ENCODE measurements at places on chromosomes 4 and X.

GRCh38 chr4:64384237-64385203, 24.7 kb downstream of the TECRL start:
- no peak for DNase-seq

DNA sequence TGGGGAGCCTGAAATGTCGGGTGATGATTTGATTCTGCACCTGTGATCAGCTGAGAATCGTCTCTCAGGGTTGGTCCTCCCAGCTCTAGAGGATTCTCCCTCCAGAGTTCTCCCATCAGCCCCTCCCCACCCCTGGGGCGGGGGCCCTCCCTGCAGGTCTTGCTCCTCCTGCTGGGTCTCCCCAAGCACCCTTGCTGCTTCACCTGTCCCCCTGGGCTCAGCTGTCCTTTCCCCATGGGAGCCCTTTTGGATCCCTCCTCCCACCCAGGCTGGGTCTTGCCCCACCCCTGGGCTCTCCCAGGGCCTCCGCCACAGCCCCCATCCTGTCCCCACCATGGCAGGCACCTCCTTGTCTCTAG, 22.2 kb downstream of the PSAPL1 start:
- peak; percentile 7 for DNase-seq

DNA sequence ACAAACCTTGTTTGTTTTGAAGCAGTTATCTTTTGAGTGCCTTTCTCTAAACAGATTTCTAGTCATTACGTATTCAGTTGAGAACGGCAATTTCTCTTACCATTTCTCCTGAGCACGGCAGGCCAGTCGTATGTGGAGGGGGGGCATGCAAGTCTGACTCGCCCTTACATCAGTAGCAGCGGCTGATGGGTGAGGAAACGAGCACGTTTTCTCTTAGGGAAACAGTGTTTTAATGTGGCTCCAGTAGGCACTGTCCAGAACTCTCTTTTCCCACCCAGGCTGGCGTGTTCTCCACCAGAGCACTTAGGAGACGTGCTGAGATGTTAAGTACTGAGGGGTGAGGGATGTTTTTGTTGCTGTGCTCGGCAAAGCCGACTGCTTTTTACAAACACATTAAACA, 240.5 kb downstream of the STIM2 start:
- DNase-seq: no peak

- no peak for DNase-seq
These were observed 2.9 kb downstream of the CCSER1 start for GRCh38 chr4:90130076-90130475.

DNA sequence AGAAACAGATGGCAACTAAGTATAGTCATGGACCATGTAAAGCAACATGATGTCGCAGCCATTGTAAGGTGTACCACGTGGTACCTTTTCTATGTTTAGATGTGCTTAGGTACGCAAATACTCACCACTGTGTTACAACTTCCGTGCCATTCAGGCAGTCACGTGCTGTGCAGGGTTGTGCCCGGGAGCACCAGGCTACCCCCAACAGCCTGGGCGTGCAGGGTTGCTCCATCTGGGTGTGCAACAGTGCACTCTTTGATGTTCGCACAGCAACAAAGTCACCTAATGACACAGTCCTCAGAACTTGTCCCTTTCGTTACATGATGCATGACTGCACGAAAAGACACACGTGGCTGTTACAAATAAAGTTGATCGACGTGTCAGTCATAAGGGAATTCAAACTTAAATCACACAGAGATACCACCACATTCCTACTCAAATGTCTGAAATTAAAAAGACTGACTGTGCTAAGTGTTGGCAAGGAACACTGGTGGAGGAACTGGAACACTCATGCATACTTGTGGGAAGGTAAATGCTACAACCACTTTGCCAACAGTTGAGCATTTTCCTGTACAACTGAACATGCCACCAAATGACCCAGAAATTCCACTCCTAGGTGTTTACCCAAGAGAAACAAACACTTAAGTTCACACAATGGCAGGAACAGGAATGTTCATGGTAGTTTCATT, 24.3 kb downstream of the CPLX1 start:
- DNase-seq: no peak

DNA sequence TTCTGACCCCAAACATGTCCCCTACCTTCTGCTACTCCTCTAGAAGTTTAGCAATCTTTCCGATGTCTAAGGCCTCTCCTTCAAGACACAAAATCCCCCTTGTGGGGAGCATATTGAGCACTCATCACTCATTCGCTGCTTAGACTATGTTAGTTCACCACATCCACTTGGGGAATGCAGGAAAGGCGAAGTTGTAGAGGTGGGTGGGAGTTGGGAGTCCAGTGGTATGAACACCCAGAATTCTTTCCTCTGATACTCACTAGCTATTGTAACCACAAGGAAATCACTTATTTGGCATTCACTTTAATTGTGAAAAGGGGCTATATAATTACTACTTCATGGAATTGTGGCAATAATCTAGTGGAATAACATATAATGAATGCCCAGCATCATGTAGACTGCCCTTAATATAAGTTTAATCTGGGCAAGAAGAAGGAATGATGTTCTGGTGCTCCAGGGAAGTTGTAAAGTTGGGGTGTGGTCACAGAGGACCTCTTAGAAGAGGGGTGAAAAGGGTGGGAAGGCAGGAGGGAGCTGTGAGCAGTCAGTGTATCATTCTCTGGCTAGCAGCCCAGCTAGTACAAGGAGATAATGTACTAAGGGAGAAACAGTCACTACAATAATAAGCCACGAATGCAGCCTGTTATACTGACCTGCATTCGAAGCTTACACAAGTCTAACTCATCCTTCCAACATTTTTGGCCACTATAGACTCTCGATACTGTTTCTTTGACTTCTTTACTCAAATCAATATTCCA, 468.2 kb upstream of the DIPK2B start:
- no peak for DNase-seq

GRCh38 chrX:144916785-144917184, 330.5 kb upstream of the SPANXN1 start:
- DNase-seq: no peak

DNA sequence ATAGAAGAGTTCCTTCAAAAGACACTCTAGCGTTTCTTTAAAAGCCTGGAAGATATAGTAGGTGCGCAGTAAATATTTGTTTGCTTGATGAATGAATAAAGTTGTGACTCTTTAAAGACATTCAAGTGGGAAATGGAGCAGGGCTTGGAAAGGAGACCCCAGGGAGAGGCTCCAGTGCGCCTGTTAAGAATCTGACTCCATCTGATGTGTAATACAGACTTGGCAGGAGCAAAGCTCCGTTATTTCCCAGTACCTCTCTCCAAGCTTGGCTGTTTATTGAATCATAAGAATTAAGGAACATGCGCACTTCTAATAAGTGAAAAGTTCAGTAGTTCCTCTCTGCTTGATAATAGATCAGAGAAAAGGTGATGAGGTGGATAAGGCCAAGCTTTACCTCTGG, 18.8 kb upstream of the KLHL8 start:
- DNase-seq: no peak

DNA sequence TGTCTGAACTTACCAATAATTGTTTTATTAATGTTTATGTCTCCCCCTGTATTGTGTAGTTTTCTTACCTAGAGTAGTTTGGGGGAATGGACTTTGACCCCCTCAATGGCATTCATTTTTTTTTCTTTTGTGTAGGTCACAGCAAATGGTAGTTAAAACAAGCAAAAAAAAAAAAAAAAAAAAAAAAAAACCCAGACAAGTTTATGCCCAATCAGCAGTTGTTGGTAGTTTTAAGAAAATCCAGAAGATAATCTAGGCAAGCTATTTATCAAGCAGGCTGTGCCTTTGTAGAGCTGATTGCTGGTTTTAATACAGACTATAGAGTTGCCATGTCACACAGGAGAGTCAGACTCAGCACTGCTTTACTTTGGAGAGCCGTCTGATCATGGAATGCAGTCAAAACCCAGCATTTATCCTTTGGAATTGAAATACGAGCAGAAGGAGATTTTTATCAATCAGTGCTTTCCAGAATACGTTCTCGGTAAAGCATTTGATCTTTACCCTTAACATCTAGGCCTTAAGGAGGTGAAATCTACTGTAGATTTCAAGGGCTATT, 16.6 kb downstream of the DCUN1D4 start:
- DNase-seq: no peak

DNA sequence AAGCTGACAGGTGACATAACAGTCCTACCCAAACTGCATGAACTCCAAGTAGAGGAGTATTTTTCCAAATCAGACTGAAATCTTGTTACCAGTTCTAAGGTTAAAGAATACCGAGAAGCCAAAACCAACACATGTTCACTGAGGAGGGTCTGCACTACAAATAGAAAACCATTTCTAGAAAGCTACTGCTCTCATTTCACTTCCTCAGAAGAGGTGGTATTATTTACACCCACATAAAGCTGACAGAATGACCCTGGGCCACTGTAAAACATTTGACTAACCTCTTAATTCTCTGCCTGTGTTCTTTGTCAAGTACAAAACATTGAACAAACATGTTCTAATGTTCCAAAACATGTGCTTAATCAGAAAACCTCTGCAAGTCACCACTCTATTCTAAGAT, 95.8 kb downstream of the IQCM start:
- DNase-seq: no peak

DNA sequence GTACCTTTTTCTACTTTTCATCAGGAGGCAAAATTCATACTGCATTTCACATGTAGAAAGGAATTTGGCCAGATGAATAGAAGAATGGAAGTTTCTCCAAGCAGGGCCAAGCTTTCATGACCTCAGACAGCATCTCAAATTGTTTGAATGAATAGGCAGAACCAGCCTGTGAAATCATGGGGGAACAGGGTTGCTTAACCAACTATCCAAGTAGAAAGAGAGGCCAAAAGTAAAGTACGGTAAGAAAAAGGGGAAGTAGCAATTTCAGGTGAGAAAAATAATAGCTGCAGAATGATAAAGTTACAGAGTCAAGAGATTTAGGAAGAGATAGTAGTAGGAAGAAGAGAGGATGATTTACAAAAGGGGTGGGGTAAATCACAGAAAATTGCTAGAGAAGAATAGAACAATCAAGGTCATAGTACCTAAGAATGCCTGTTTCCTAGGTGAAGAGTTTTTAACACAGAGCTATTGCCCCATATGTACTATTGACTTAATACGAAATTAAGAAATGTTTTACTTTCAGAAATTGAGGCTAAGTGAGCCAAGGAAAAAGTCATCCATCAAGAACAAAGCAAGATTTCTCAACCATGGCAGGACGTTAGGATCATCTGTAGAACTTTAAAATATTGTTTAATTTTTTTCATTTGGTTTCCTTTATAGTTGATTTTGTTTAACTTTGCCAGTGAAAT, 177.1 kb upstream of the TET2 start:
- no peak for DNase-seq

DNA sequence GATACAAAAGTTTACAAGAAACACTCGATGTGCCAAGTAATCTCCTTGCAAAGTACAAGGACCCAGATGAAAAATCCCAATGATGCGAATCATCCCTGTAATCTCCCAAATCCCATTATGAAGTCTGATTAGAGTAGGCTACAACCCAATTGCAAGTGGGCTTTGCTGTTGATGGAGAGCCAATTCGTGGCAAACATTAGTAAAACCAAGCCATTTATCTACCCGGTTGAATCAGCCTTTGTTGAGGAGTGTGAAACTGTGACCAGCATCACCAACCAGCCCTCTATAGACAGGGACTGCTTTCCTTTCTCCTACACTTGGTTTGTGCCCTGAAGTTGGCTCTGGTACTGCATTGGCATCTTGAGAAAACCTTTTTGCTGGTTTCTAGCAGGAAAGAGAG, 1.2 kb upstream of the PRPS2 start:
- DNase-seq: no peak

GRCh38 chr4:143232277-143232676, 47.6 kb downstream of the USP38 start:
- no peak for DNase-seq

- no peak for DNase-seq
These were observed 60.0 kb downstream of the HTRA3 start for GRCh38 chr4:8329560-8329858.

DNA sequence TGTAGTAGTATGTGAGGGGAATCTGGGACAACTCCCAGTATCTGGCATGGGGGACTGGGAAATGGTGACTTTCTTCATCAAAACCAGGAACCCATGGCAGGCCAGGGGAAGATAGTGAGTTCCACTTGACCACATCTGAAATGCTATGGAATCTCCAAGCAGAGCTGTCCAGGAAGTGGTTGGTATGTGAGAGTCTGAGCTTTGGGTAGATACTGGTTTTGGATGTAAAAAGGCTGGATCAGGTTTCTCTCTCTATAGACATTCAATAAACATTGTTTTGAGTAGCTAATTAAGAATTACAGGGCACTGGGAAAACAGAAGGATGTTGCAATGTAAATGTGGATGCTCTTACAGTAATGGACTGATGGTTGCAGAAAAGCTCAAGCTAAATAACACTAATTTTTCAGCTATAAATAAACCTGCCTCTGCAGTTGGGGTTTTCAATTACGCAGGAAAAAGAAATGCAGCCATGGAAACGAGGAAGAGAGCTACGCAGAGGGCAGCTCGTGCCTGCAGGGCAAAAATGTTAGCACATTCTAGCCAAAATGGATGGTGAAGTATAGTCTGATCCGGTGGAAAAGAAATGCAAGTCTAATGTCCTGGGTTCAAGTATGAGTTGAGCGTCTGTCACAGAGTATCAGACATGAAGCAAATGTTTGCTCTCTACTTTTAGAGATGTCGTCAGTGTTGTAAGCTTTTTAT, 13.4 kb upstream of the CHRNA9 start:
- no peak for DNase-seq

DNA sequence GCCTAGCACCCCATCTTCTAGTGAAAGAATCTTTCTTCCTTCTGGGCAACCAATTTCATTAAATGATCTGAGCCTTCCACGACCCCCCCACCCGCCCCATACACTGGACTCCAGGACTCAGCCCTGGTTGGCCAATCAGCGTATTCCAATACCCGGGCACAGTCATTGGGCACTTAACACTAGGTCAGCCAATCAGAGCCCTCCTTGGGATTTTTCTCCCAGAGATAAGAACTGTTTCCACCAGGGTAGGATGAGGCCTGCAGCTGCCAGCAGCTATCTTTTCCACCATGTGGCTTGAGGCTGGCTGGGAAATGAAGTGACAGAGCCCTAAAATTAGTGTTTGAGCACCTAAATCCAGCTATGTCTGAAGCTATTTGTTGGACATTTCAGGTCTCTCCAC, 418.8 kb downstream of the BCOR start:
- DNase-seq: no peak

DNA sequence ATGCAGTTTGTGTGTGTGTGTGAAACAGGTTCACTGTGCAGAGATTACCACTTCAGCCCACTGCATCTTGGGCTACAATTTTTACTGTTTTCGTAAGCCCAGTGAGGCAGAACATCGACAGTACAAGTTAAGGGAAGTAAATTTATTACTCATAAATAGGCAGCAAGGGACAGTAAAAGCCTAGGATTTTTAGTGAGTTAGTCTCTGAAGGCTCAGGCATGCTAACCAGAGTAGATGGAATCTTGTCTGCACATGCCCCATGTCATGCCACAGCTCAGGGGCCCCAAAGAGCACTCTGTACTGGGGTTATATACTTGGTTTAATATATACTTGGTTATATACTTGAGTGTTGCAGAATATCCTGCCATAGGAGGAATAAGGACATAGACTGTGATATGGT, 825.7 kb downstream of the TECRL start:
- no peak for DNase-seq
